ENCODE measurements at places on chromosomes 1 and 21.

GRCh38 chr21:35226328-35226727 is 177.2 kb upstream of the RUNX1 start:
- DNase-seq = no peak

DNA sequence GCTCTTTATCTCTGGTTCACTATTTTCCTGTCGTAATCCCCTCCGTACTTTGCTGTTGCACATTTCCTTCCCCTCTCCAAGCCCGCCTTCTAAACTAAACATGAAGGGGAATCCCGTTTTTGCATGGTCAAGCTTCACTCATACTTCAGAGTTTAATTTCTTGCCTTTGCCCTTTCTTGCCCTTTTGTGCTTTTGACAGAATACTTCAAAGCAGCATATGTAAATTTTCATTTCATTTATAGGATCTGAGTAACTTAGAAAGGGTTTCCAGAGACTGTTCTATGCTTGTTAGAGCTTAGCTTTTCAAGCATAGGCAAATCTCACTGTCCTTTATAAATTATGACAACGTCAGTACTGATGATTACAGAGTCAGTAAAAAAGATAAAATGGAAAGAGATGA is 27.7 kb downstream of the SPATA45 start:
- no peak for DNase-seq

- DNase-seq = no peak
These were observed 175.4 kb downstream of the LRRC7 start for GRCh38 chr1:69743146-69743545.

- DNase-seq = no peak
These were observed 2.1 kb downstream of the ARMH1 start for GRCh38 chr1:44676484-44677200.

DNA sequence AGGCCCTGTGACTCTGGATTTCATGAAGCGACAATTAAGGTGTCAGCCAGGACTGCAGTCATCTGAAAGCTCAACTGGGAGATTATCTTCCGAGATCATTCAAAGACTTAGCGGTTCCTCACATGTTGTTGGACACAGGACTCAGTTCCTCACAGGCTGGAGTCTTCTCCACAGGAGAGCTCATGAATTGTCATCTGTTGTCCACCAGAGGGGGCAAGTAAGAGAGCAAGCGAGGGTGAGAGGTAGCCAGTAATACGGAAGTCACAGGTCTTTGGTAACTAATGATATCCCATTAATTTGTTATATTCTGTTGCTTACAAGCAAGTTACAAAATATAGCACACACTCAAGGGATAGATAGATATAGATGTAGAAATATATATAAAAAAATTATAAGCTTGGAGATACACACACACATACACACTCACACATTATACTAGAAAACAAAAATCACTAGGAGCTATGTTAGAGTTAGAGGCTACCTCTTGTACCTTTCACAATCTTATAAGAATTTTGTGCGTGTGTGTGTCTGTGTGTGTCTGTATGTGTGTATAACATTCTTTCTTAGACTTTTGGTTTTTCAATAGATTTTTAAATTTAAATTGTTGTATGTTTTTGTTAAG is 1695.3 kb downstream of the BRINP3 start:
- DNase-seq = peak; percentile 51

DNA sequence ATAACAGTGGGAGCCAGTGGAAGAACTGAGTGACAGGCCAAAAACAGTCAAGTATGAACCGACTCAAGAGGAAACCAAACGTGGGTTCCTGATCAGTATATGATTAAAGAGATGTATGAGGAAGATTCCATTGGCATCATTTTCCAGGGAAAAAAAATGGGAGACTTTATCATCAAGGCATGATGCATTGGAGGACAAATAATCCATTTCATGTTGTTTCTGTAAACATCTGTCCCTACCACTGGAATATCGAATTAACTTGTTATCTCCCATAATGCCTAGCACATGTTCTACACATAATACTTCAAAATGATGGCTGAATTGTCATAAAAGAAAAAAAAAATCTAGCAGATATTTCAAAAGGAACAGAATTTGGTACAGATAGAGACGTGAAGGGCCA is 13.3 kb downstream of the FOXJ3 start:
- DNase-seq = no peak

GRCh38 chr1:56403321-56403720 is 176.0 kb downstream of the PLPP3 start:
- DNase-seq = no peak

- no peak for DNase-seq
These were observed 193.4 kb downstream of the APP start for GRCh38 chr21:25977068-25977611.

DNA sequence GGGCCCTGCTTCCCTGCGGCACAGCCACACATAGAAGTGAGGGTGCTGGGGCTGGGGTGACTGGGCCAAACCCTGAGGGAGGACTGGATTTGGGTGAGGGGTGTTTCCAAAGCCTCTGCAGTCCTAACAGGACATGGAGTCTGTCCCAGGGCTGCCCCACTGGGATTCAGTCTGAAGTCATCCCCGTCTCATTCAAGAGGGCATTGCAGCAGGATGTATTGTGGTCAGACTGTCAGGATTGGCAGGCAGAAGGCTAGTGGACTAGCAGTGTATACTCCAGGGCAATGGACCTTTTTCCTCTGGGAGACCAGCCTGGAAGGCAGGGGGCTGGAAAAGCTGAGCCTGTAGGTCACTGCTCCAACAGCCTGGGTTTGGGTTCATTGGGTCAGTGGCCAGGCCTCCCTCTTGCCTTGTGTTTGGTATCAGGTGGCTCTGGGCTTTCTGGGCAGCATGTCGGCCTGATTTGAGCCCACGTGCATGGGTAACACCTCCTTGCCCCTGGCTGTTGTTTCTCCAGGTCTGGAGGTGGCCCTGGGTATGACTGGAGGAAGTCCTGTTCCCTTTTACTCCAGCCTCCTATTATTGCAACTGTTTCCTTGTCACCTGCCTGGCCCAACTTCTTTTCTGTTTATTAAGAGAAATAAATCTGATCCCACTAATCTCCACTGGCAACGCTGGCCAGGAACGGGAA is 41.0 kb upstream of the SYNC start:
- no peak for DNase-seq

- DNase-seq = no peak
These were observed 126.2 kb downstream of the KAZN start for GRCh38 chr1:14724678-14725077.

DNA sequence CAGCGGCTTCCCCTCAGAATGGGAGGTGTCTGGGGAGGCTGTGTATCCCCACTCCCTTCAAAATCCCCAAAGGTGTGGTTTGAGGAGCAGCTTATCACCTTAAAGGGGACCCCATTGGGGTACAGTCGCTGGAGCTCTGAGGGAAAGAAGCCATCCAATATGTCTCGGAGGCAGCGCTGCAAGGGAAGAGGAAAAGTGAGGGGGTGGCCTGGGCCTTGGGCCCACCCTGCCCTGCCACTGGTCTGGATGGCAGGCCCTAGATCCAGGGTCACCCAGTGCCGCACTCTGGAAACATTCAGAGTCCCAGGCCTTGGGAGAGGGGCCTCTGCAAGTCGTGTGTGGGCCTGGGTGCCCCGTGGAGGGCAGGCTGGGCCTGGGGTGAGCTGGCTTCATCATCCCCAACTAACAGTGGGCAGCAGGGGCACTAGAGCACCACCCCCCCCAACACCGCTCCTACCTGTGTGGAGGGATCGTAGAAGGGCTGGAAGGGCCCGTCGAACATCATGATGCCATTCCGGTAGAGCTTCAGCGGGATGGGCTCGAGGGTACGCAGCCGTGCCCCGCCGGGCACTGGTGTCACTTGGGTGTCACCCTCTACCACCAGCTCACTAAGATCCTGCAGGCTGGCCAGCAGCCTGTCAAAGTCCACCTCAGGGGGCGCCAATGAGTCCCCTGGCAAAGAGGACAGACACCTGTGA is 5.6 kb downstream of the SH3BGRL3 start:
- no peak for DNase-seq

GRCh38 chr1:9689011-9689706 is 37.6 kb downstream of the PIK3CD start:
- DNase-seq = peak; percentile 60

- no peak for DNase-seq
These were observed 9.3 kb upstream of the HES5 start for GRCh38 chr1:2539312-2539907.

- no peak for DNase-seq
These were observed 19.0 kb upstream of the L1TD1 start for GRCh38 chr1:62175568-62176179.

DNA sequence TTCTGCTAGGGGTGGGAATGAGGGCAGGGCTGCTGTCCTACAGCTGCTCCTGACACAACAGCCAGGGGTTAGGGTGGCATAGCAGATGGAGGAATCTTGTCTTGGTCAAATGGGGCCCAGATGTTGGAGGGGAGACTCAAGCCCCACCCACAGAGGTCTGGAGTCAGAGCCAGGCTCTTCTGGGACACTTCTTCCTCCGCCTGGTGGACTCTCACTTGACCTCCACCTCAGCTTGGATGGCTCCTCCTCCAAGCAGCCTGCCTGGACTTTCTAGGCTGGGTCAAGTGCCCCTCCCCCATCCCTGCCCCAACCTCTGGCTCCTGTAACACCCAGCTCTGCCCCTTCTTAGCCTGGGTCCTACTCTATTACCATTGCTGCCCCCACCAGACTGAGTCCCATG is 35.5 kb downstream of the EPHA2 start:
- DNase-seq = no peak
